ENCODE measurements at places on chromosomes 16 and 17.
A peak's percentile ranks its signal among the peaks of the same experiment; 100 is the strongest.

- DNase-seq, result no peak
Measured at GRCh38 chr17:48701864-48702532, 20.3 kb downstream of the PRAC1 start.

DNA sequence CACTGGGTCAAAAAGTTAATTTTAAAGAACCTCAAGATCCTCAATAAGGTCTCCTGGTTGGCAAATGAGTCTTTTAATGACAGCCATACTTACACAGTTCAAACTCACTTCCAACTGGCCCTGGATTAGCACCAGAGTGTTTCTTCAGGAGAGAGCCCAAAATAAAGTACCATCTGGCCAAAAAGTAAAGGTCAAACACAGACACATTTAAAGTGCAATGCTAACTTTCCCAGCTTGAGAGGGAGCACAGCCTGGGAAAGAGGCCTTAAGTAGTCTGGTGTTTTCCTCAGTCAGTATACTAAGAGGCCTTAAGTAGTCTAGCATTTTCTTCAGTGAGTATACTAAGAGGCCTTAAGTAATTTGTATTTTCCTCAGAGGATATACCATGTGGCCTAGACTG, 46.6 kb upstream of the ERN1 start:
- no peak for DNase-seq

DNA sequence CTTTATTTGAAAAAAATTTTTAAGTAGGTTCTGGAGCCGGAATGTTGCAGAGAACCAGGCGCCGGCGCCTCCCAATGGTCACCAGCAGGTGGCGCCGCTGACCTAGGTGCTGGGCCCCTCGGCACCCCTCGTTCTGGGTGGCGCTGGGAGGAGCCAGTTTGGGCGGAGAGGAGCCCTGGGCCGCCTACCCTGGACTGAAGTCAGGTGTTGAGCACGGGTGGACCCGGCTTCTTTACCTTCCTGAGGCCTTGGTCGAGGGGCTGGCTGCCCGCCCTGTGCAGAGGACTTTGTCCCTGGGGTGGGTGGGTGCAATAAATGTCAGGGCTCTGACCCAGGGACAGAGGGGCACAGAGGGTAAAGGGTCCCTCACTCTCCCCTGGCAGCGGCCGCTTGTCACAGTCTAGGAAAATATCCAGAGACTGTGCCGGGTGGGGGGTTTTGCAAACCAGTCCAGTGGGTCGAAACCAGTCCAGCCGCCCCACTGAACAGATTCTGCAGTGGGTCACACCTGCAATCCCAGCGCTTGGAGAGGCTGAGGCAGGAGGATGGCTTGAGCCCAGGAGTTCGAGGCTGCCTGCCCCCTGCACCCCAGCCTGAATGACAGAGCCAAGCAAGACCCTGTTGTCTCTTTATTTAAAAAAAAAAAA, 30.1 kb upstream of the TNFRSF13B start:
- peak; percentile 86 for DNase-seq

DNA sequence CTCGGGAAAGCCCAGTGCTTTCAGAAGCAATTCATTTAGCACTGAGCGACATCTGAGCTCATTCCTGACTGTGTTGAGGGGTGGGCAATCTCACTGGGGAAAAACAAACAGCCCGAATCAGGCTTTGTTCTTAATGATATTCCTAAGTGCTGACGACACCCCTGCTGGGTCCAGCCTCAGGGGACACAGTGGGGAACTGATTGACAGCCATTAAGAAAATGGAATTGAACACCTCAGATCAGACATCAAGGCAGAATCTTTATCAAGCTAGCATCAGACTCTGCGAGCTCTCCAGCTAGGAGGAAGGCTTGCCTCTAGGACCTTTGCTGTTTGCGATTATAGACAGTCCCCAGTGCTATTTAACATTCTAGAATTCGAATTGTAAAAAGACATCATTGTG, 22.5 kb upstream of the LYRM9 start:
- DNase-seq, result no peak

GRCh38 chr17:19254651-19255050, 17.5 kb downstream of the EPN2 start:
- DNase-seq, result no peak

- no peak for DNase-seq
Measured at GRCh38 chr16:1222553-1223354, 2.3 kb downstream of the TPSG1 start.
